ENCODE measurements at places on chromosomes 13 and 19.

DNA sequence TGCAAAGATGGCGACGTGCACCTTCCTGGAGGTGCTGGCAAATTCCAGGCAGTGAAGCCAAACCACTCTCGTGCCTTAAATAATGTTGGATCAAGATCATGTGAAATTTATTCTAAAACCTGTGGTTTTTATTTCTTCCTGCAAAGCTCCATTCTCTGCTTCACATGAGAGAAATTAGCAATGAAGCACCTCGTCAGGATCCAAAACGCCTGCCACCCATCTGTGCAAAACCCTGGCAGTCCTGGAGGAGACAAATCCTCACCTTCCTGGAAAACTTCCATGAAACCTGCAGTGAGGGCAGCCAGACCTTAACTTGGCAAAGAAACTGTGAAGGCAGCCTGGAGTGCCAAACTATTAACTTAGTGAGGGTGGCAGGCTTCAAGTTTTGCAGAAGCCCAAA, 47.6 kb downstream of the CHST8 start:
- no peak for DNase-seq

- no peak for DNase-seq
Measured at GRCh38 chr19:18948976-18949356, 7.9 kb upstream of the HOMER3 start.

DNA sequence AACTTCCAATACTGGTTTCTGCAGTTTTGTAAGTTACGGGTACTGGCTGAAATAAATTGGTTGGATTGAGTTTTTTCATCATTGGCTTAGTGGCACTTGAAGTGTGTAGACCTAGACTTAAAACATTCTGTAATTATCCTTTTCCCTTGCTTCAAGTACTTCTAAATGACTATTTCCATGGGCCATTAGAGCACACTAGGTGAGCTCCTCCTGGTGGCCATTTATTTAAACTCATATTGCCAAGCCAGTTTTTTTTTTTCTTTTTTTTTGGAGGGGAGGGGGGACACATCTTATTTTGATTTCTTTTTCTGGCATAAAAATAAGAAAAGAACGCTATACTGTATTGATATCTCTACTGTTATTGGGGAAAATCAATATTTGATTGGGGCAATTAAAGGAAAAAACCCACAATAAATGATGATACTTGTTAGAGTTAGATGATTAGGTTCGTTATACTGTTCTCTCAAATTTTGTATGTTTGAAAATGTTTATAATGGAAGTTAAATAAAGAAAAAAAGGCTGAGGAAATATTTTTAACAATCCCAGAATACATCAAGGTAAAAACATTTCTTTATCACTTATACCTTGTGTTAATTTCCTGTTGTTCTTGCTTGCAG, 82.9 kb downstream of the PDS5B start:
- DNase-seq = peak; percentile 55

- DNase-seq = no peak
Measured at GRCh38 chr13:75307370-75307949, 174.5 kb downstream of the TBC1D4 start.

DNA sequence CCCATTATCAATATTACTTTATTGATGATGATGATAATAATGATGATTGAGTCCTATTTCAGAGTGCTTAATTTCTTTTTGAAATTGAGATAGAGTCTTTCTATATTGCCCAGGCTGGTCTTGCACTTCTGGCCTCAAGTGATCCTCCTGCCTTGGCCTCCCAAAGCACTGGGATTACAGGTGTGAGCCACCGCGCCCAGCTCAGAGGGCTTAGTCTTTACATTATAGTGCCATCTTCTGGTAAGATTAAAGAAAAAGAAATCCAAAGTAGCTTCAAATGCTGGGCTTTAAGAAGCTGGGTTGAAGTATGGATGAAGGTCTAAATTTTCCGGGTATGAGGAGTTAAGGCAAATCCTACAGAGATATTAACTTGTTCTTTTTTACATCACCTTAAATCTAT, 3.4 kb upstream of the ZNF333 start:
- peak; percentile 30 for DNase-seq

DNA sequence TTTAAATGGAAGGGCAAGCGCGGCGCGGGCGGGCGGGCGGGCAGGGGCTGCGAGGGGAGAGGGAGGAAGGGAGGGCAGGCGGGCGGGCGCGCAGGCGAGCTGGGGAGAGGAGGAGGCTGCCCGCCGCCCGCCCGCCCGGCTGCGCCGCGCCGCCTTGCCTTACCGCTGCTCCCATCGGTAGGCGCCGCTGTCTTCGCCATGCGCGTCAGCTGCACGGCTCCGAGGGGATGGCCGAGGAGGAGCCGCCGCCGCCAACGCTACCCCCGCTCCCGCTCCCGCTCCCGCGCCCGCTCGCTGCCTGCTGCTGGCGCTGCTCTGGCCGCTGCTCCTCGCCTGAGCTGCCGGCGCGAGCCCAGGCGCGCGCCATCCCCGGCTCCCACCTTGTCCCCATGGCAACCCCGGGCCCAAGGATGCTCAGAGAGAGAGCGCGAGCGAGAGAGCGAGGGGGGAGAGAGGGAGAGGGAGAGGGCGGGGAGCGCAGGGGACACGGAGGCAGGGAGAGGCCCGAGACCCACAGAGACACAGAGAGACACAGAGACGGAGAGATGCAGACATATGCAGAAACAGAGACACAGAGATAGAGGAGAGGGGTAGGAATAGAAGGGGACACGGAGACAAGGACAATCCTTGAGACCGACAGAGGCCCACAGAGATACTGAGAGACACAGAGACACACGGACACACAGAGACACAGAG, 40.3 kb downstream of the DEDD2 start:
- peak; percentile 76 for DNase-seq

GRCh38 chr19:45508861-45509691, 1.8 kb downstream of the VASP start:
- DNase-seq = peak; percentile 60

DNA sequence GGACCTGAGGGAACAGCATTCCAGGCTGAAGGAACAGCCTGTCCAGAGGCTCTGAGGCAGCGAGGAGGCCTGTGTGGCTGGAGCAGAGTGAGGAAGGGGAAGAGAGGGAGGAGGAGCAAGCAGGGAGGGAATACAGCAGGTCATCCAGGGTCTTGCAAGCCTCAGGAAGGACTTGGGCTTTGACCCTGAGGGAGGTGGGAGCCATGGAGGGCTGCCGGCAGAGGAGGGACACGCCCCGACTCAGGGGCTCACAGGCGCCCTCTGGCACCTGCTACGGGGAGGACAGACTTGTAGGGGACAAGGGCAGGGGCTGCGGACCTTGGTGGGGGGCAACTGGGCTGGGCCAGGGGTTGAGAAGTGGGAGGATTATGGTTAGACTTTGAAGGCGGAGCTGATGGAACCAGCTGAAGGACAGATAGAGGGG, 4.7 kb downstream of the TINCR start:
- DNase-seq = no peak

DNA sequence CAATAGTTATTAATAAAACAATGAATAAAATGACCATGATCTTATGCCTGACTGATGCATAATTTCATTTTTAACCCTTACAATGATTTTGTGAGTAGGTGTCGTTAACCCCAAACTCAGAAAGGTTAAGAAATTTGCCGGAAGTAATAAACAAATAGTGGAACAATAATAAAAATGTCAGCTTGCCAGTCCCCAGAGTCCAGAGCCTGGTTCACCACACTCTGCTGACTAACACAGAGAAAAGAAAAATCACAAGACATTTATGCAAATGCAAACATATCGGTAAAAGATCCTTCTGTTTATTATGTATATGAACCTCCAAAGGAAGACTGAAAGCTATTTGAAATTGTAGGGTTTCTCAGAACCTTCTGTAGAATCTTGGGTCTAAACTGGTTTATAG, 563.7 kb downstream of the EFNB2 start:
- no peak for DNase-seq

GRCh38 chr19:6048793-6049405, 61.4 kb downstream of the RFX2 start:
- DNase-seq = peak; percentile 78

DNA sequence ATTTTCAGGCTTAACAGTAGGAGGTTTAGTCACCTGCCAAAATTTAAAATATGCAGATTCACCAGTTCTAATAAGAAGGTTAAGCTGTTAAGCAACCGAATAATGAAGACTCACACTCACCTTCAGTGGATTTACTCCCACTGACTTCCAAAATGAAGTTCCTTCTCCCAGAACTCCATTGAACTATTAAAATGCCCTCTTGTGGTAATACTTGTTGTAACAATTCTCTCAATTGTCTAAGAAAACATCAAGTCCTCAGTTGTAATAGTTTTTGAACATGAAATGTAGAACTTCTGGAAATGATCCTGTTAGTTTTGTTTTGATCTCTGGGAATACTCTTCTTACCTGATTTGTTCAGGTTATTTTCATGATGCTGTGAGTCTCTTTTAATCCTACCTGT, 522.0 kb upstream of the ATXN8OS start:
- no peak for DNase-seq

DNA sequence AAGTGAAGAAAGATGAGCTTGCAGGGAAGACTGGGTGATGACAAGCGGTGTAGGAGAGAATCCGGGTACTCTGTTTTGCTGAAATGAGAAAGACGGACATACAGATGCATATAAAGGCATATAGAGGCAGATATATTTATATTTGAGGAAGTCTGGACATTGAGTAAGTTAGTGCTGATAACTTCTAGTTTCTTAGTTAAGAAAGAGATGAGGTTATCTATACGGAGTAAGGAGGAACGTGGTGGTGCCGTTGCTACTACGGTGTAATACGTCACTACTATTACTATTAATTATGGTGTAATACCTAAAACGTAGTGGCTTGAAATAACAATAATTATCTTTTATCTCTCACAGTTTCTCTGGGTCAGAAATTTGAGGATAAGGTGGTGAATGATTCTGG, 9.8 kb upstream of the CPB2 start:
- DNase-seq = no peak

GRCh38 chr13:20518660-20519100, 7.0 kb downstream of the CRYL1 start:
- peak; percentile 49 for DNase-seq

DNA sequence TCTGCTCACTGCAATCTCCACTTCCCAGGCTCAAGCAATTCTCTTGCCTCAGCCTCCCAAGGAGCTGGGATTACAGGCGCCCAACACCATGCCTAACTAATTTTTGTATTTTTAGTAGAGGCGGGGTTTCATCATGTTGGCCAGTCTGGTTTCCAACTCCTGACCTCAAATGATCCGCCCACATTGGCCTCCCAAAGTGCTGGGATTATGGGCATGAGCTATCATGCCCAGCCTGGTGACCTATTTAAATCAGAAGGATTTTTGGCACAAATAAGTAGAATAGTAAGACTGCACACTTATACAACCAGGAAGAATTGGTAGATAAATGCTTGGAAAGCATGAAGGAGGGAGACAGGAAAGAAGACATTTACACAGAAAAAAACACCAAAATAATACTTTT, 53.4 kb upstream of the AKAP11 start:
- DNase-seq = no peak

- DNase-seq = no peak
Measured at GRCh38 chr19:19042732-19043280, 9.4 kb downstream of the ARMC6 start.

- DNase-seq = no peak
Measured at GRCh38 chr13:72653506-72653905, 73.9 kb downstream of the MZT1 start.

DNA sequence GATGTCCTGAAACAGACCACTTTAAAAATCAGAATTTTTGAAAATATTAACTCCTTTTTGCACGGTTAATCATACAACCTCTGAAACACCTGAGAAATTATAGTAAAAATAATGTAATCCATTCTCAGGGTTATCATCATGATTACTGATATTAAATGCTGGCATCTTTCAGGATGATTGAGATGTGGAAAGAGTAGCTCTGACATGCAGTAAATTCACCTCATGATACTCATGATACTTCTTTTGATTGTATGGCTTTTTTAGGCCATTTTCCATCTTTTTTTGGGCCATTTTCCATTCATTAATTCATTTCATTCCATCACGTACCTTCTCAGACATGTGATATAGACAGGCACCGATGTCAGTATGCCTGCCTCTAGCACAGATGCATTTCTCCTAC, 85.1 kb downstream of the FGF14 start:
- no peak for DNase-seq

GRCh38 chr19:45428384-45429231, 4.9 kb upstream of the ERCC1 start:
- DNase-seq = no peak

- no peak for DNase-seq
Measured at GRCh38 chr13:44331912-44332851, 41.4 kb upstream of the SERP2 start.

DNA sequence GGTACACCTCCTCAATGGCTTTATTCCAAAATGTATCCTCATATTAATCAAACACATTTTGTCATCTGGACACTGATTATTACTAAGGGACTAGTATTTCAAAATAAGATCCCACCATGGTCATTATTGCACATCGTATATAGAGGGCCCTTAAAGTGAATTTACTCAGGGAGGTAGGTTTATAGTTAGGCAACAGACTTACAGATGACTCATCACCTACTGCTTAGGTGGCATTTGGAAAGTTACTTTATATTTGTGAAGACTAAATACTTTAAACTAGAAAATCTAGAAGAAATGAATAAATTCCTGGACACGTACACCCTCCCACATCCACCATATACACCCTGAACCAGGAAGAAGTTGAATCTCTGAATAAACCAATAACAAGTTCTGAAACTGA, 353.0 kb downstream of the KCTD12 start:
- no peak for DNase-seq

GRCh38 chr19:45293682-45294081, 29.0 kb downstream of the CKM start:
- no peak for DNase-seq

GRCh38 chr19:6914321-6914720, 26.9 kb downstream of the ADGRE1 start:
- no peak for DNase-seq

- no peak for DNase-seq
Measured at GRCh38 chr13:45487604-45488003, 22.9 kb downstream of the COG3 start.

DNA sequence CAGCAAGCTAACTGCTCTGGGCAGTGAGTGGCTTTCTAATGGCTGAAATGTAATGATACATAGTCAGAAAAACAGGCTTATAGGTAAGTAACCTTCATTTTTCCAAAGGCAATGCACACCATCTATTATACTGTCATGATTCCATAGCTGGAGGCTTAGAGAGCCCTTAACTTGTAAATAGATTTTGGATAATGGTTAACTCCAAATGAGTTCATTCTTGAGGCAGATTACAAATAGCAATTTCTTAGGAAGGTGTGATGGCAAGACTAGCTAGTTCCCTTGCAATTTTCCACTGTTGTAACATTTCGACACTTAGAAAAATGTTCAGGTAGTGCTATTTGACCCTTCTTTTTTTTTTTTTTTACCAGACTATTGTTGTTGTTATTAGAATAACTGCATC, 789.8 kb upstream of the PCDH9 start:
- no peak for DNase-seq

DNA sequence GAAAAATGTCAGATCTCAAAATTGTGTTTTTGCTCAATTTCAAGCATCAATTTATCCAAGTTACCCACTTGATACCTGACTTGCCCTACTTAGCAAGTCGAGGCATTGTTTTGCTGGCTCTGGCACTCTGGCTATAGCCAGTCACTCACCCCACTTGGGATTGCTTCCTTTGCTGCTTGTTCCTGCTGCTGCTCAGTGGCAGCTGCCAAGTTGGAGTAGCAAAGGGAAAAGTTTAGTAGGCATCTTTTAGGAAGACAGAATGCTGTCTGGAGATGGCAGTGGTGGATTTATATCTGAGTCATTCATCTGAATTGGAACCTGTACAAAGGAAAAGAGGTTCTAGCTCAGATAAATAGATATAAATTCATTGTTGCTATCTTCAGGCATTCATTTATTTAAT, 41.2 kb downstream of the PCCA start:
- DNase-seq = no peak

GRCh38 chr13:38262211-38262610, 87.4 kb upstream of the UFM1 start:
- no peak for DNase-seq

GRCh38 chr19:47446534-47447469, 24.9 kb downstream of the SLC8A2 start:
- DNase-seq = peak; percentile 81
